ENCODE measurements at places on chromosomes 2 and 18. TPM values are rescaled to one million over a fixed set of nuclear protein-coding genes. Genes with fewer than 3 reads are reported as not detected.

GRB14 gene
- total RNA-seq = 0.34 TPM

SERPINB11 gene
- total RNA-seq = not detected

RAMP1 gene
- 13.5 TPM for total RNA-seq

RNPEPL1 gene
- total RNA-seq = 16.7 TPM

RNF138 gene
- 26.2 TPM for total RNA-seq

MOCOS gene
- total RNA-seq = 4.2 TPM

PSD4 gene
- total RNA-seq = 1.0 TPM

CTIF gene
- 15.8 TPM for total RNA-seq

CXCR1 gene
- not detected for total RNA-seq

SMYD1 gene
- 1.6 TPM for total RNA-seq

CCDC74B gene
- total RNA-seq = 24.8 TPM

HAAO gene
- not detected for total RNA-seq

NAT8 gene
- not detected for total RNA-seq

GPR35 gene
- total RNA-seq = 1.0 TPM

NEB gene
- 2.6 TPM for total RNA-seq

CNTNAP5 gene
- total RNA-seq = not detected

RAX gene
- total RNA-seq = not detected

CYP27A1 gene
- 6.1 TPM for total RNA-seq

ST6GAL2 gene
- not detected for total RNA-seq

CCL20 gene
- 2.3 TPM for total RNA-seq

ADAM17 gene
- total RNA-seq = 25.2 TPM

LRATD1 gene
- 0.57 TPM for total RNA-seq

CSRNP3 gene
- 1.4 TPM for total RNA-seq

SLC35F6 gene
- 34.8 TPM for total RNA-seq

PIGN gene
- 22.4 TPM for total RNA-seq

GPAT2 gene
- total RNA-seq = not detected

UPP2 gene
- total RNA-seq = not detected

SLC4A5 gene
- total RNA-seq = not detected

WDR7 gene
- 11.9 TPM for total RNA-seq

CLEC4F gene
- not detected for total RNA-seq

ASTL gene
- total RNA-seq = not detected

SERPINB13 gene
- total RNA-seq = not detected

VWC2L gene
- total RNA-seq = not detected

TUBA4A gene
- 235 TPM for total RNA-seq

LINC00305 gene
- total RNA-seq = not detected
